ENCODE measurements at places on chromosomes 13 and 19.
A peak's percentile ranks its signal among the peaks of the same experiment; 100 is the strongest.

GRCh38 chr19:28505933-28506332, 707.0 kb downstream of the UQCRFS1 start:
- DNase-seq: no peak

GRCh38 chr13:44818428-44818827, 170.8 kb downstream of the NUFIP1 start:
- DNase-seq: no peak

- peak; percentile 49 for DNase-seq
Observed at GRCh38 chr13:99018418-99019180, 40.7 kb upstream of the DOCK9 start.

GRCh38 chr19:29858000-29858596, 46.3 kb downstream of the CCNE1 start:
- DNase-seq: peak; percentile 65

GRCh38 chr13:23928985-23929384, 31.7 kb upstream of the C1QTNF9B start:
- no peak for DNase-seq

GRCh38 chr13:75299913-75300862, 181.8 kb downstream of the TBC1D4 start:
- DNase-seq: no peak

DNA sequence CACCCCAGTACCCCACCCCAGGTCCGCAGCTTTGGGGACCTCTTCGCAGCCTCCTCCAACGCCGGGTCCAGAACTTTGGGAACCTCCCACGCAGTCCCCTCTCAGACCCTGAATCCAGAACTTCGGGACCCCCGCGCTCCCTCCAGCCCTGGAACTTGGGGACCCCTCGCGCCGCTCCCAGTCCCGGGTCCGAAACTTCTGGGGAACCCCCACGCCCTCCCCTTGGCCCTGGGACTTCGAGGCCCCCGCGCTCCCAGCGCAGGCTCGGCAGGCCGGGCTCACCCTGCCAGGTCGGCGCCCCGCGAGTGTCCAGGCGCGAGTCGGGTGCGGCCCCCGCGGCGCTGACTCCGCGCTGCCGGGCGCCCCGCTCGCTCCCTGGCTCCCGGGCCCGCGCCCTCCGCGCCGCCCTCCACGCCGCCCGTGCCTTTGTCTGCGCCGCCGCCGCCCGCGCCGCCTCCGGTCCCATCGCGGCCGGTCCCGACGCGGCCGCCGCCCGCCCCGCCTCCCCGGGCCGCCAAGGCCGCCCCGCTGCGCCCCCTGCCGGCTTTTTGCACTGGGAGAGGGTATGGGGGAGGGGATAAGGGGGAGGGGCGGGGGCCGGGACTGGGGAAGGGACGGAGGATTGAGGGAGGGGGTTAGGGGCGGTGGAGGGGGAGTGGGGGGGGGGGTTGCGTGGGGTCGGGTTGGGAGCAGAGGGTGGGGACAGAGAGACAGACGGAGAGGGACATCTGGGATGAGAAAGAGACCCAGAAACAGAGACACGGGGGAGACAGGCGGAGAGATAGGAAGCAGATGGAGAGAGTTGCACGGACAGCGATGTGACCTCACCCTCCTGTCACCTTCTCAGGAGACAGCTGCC, at the start of gene HOMER3:
Gene HOMER3 (minus strand): TSS at position 449 of the 859 bp plus-strand sequence. CDS start 2,235 bp downstream, outside the sequence.
- no peak for DNase-seq
